Daoy (cell line): ENCODE measurements at places on chromosomes 6 and 20. TPM values are rescaled to one million over a fixed set of nuclear protein-coding genes. Genes with fewer than 3 reads are reported as not detected.

GRCh38 chr6:116667623-116668022 is 943 bp downstream of the ZUP1 start:
- no peak for DNase-seq

GRCh38 chr6:71419217-71420094 is 130.8 kb downstream of the OGFRL1 start:
- peak; percentile 36 for DNase-seq

- DNase-seq, result no peak
Measured at GRCh38 chr20:59940956-59941294, 736 bp downstream of the FAM217B start.

GRCh38 chr6:40512340-40512739 is 74.8 kb downstream of the LRFN2 start:
- no peak for DNase-seq

The GMPR gene
- 6.0 and 6.5 TPM in 2 replicates for total RNA-seq

The ZNF165 gene
- 0.71 and 2.2 TPM in 2 replicates for total RNA-seq
